LHCN-M2 (cell line): ENCODE measurements at places on chromosomes 6 and 20. TPM values are rescaled to one million over a fixed set of nuclear protein-coding genes. Genes with fewer than 3 reads are reported as not detected.
A peak's percentile ranks its signal among the peaks of the same experiment; 100 is the strongest.

LPA gene
- not detected in 2 replicates for total RNA-seq

- no peak for DNase-seq
These were observed 195.7 kb upstream of the KCNG1 start for GRCh38 chr20:51218603-51219002.

DNA sequence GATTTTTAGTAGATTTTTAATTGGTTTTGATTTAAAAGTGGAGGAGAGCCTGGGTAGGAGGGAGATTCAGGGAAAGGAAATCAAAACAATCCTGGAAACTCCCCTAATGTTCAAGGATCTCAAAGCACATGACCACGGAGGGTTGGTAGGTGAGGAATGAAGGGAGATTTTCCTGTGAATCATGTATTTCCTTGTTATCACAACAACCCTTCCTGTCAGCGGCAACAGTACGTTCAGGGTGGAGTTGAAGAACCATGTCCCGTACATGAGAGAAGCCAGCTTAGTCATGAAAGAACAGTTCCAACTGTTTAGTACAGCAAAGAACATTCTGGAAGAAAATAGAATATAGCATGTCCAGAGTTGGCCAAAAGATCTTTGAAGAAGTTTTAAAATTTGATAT is 79.4 kb upstream of the SCAF8 start:
- peak; percentile 64 for DNase-seq

- DNase-seq, result no peak
These were observed 51.3 kb downstream of the RNASET2 start for GRCh38 chr6:166905013-166905412.

- DNase-seq, result no peak
These were observed 274.2 kb downstream of the NRN1 start for GRCh38 chr6:5732496-5732895.

- peak; percentile 32 for DNase-seq
These were observed 12.9 kb upstream of the CEP85L start for GRCh38 chr6:118663993-118664985.

- DNase-seq, result no peak
These were observed 109.9 kb upstream of the MOCS1 start for GRCh38 chr6:40044196-40044595.

- no peak for DNase-seq
These were observed 121.2 kb downstream of the PTPRT start for GRCh38 chr20:43068482-43068881.

GRCh38 chr6:133341607-133342158 is 100.5 kb downstream of the EYA4 start:
- DNase-seq, result peak; percentile 69

PBX2 gene
- total RNA-seq, result 19.2 and 23.1 TPM in 2 replicates

GJA10 gene
- total RNA-seq, result not detected in 2 replicates

HTR1E gene
- total RNA-seq, result not detected in 2 replicates

- DNase-seq, result no peak
These were observed 3.1 kb upstream of the ZNF451 start for GRCh38 chr6:57086843-57087242.

DNA sequence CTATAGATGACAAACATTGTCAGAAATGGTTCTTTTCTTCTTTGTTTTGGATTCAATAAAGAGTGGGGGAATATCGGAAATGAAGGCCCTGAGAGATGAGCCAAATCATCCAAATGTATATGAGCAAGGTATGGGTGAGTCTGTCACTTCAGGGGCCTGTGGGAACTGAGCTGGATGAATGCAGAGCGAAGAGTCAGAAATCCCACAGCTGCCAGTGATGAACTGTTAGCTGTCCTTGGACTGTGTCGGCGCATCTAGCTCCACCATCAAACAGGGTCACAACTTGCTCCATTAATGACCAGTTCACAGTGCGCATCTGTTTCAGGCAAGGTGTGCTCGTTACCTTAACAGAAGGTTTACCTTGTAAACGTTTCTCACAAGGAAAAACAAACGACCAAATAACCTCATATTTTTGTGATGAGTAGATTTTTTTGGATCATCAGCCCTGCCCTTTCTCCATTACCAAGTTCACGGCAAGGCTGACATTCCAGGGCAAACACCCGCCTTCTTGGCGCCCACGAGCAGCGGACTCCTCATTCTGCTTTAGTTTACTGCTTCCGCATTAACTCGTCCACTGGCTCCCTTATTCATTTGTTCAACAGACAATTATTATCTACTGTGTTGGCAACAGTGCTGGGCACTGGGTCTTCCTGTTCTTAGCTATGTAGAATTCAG is 15.0 kb upstream of the CCN6 start:
- peak; percentile 69 for DNase-seq

SFT2D1 gene
- total RNA-seq, result 46.8 and 58.4 TPM in 2 replicates

- DNase-seq, result no peak
These were observed 33.3 kb downstream of the ITCH start for GRCh38 chr20:34396408-34396807.

- DNase-seq, result no peak
These were observed 62.0 kb upstream of the BMP5 start for GRCh38 chr6:55937261-55937947.

DNA sequence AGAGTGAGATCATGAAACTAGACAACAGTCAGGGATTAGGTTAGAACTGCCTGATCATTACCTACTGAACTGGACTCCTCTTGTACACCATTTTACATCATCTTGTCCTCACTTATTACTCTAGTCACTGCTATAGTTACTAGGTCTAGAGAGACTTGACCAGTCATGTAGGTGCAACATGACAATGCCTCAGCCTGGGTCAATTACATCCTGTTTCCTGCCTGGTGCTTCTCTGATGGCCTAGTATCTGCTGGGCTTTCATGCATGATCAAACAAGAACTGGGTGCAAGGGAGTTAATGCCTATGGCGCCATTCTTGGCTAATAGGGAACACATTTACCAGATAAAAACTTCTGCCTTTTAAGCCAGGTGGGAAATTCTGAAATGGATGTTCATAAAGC is 39.2 kb upstream of the MMS22L start:
- DNase-seq, result no peak
